ENCODE measurements at places on chromosomes 12 and 14.

GRCh38 chr12:32063796-32064195, 42.9 kb upstream of the BICD1 start:
- no peak for DNase-seq

GRCh38 chr14:39668449-39668848, 236.2 kb upstream of the FBXO33 start:
- DNase-seq: no peak

- peak; percentile 62 for DNase-seq
These were observed 81.2 kb downstream of the IRF2BPL start for GRCh38 chr14:76947078-76947837.

DNA sequence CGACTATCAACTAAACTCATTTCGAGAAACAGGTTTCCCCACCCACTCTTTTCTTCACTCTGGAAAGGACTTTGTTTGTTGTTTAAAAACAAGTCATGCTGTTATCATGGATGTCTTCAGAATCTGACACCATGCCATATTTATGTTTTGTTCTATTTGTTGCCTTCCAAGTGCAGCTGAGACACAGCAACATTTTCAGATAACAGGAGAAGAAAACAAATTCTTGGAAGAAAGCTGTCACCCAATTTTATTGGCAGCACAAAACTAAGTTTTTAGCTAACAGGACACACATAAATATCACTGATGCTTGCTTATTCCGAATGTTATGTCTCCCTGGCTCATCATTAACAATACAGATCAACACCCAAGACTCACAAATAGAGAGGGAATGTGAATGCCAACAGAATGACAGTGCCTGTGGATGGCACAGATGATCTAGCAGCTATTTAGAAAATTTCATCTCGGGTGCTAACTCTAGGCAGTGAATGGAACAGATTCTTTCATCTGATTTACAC, 147.9 kb downstream of the RPS29 start:
- no peak for DNase-seq

GRCh38 chr14:96146131-96146771, 58.4 kb upstream of the BDKRB2 start:
- DNase-seq: no peak

DNA sequence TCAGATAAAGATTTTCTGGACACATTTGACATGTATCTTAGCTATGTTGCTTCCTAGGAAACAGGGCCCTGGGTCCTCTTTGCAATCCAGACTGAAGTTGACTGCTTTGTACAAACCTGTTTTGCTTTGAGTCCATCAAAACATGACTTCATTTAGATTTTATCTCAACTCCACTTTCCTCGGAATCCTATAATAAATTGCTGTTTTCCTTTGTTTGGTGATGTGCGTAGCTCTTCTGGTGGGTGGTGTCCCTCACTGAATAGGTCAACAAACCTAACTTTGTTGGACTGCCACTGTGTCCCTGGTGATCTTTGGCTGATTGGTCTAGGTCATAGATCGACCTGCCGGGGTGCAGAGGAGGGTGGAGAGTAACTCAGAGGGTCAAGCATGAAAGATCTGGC, 735 bp upstream of the P2RX7 start:
- DNase-seq: no peak

- DNase-seq: no peak
These were observed 15.8 kb downstream of the DTD2 start for GRCh38 chr14:31441273-31442111.

DNA sequence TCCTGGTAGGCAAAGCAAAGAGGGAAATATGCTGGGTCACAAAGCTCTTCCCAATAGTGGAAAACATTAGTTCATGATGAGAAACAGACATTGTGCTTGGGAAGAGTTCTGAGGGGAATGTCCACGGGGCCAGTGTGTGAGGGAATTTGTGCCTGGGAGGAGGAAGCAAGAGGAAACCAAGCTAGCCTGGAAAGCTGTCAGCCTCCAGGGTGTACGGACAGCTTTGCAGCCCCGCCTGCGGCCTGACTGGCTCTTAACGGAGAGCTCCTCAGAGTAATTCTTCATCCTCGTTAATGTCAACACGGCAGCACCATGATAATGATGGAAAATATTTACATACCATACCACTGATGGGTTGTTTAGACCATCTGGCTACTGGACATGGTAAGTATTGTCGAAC, 32.4 kb downstream of the PITPNM2 start:
- no peak for DNase-seq

DNA sequence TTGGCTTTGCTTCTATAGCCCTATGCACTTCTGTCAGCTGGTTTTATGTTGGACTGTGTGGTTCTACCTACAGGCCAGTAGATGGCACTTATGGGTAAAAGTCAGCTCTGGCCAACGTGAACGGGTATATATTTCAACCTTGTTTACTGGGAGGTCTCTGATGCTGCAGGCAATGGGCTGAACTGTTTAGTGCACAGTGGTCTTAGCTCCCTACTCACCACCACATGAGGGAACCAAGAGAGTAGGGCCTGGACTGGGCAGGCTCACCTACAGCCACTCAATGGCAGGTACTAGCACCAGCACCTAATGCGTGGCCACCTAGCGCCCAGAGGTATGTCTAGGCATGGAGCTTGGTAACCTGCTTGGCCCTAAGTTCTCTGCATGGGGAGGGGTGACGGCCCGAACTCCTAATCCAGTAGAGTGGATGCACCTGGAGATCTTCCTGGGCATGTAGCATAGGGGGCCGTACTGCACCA, 481.8 kb downstream of the TMEM117 start:
- DNase-seq: no peak

DNA sequence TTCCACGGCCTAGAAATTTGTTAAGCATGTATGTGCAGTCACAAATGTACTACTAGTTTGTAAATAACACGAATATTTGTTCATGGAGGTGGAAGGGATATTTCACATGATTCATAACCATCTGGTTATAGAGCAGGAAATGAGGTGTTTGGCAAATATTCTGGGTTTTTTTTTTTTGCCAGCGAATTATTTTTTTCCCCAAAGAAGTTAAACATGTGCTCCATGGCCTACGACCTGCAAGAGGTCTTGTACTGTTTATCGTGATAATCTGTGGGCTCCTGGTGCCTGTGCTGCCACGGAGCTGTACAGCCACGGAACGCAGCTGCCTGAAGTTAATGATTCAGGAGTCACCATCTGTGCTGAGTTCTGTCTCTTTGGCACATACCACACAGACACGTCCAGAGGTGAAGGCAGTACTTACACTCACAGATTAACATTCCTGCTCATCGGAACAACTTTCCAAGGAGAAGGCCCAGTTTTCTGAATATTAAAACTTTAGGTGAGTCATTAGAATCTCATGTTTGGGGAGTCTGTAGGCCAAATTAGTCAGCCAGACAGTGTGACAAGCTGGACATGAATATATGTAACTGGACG, 156.3 kb downstream of the TMX1 start:
- no peak for DNase-seq

DNA sequence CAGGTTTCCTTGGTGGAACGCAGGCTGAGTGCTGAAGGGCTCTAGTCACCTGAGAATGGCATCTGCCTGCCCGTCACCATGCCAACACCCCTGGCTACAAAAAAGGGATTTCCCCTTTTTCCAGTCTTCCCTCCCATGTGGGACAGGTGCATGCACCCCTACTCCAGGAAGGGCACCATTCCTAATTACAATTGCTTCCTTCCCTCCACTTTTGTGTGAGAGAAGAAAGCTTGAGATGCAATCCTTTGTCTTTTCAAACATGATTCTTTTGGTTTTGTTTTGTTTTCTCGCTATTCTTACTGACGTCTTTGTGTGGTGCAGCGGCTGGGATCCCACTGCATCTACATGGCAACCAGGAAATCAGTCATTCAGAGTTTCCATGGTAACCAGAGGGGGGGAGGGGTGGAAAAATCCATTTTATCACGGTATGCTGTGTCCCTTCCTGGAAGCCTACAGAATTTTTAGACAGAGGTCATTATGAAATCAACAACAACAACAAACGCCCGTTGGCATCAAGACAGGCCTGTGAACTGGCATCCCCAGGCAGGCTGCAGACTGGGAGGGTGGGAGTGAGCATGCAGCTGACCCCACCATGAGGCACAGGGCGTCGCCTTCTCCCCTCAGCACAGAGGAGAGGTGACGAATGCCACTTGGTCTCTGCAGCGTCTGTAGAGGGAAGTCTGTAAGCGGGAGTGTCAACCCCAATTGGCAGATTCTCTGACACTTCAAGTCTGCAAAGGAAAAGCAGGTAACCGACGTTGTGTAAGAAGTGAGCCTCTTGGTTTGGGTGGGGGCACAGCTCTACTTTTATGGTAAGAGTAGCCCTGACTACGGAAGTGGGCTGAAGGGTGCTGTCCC, 13.6 kb upstream of the GNG2 start:
- peak; percentile 88 for DNase-seq

DNA sequence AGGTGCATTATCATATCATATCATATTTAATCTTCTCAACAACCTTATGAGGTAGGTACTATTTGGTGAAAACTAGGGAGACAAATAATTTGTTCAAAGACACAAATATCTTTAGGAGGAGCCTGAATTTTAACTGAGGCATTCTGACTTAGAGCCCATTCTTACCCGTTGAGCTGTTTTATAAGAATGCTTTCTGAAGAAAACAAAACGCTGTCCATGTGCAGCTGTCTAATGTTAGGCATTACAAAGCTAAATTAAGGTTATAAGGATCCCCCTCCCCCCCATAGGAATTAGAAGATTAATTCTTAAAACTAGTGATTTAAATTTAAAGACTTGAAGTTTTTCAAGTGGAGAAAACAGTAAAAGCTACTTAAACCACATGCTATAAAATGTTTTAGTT, 6.4 kb downstream of the KTN1 start:
- no peak for DNase-seq

DNA sequence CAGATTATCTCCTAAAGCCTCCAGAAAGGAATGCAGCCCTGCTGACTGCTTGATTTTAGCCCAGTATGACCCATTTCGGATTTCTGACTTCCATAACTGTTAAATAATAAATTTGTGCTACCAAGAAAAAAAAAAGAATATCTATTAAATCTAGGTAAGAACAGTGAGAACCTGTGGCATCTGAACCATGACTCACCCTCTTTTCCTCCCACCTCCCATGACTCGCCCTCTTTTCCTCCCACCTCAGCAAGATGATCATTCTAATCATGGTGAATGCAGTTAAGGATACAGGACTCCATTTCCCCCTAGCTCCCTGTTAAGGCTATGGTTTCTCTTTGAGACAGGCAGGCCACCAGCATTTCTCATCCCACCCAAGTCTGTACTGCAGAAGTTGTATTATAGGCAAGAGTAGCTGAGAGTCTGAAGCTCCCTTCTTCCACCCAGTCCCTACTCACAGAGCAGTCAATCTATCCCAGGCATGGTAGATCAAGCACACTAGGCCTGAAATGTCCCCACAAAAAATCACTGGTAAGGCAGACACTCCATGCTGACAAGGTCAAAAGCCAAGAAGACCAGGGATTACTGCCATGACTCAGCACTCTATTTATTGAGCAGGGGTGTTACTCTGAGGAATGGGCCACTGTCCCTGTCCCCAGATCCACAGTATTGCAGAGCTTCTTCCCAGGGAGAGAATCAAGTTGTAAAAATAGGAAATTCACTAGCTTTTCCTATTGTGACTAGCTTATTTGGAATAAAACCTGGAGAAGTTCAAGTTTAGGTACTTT, 188.9 kb downstream of the ADAMTS20 start:
- DNase-seq: no peak

DNA sequence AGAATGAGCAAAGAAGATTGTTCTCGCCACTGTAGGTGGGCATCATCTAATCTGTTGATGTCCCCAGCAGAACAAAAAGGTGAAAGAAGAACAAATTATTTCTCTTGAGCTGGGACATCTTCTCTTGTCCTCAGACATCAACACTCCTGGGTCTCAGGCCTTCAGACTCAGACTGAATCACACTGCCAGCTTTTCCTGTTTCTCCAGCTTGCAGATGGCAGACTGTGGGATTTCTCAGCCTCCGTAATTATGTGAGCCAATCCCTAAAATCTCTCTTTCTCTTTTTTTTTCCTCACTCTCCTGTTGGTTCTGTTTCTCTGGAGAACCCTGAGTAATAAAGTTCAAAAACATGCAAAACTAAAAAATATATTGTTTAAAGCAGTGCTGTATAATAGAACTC, 3.7 kb upstream of the TMPRSS12 start:
- DNase-seq: no peak

DNA sequence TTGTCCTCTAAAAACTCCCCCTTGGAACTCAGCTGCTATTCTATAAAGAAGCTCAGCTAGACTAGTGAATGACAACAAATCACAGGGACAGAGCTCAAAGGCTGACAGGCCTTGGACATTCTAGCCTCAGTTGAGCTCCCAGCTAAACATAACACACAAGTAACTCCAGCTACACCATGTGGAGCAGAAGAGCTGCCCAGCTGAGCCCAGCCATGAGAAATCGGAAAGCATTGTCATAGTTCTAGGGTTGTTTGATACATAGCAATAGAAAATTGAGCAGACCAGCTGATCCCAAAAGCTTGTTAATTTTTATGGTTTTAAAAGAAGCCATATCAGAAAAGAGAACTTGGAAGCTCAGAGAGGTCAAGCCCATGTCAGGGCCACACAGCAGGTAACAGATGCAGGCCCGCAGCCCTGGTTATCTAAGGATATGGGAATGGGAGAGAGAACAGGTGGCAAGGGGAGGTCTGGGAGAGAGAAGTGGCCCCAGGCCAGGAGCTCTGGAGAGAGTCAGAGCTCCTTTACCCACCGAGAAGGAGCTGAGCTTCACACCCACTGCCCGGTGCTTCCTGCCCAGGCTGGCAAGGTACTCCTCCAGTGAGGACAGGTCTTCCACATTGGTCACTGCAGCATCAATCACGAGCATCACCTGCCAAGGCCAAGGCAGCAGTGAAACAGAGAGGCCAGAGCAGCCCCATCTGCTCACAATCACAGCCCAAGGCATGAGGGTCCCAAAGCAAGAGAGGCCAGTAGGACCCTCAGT, 2.9 kb downstream of the NGB start:
- no peak for DNase-seq

GRCh38 chr12:9273276-9273675, 65.1 kb upstream of the PZP start:
- no peak for DNase-seq

- no peak for DNase-seq
These were observed 87.1 kb upstream of the ZFP36L1 start for GRCh38 chr14:68879841-68880575.

- no peak for DNase-seq
These were observed 887.2 kb downstream of the NRXN3 start for GRCh38 chr14:79057333-79057732.

GRCh38 chr12:1864867-1865266, 44.5 kb downstream of the LRTM2 start:
- DNase-seq: no peak

DNA sequence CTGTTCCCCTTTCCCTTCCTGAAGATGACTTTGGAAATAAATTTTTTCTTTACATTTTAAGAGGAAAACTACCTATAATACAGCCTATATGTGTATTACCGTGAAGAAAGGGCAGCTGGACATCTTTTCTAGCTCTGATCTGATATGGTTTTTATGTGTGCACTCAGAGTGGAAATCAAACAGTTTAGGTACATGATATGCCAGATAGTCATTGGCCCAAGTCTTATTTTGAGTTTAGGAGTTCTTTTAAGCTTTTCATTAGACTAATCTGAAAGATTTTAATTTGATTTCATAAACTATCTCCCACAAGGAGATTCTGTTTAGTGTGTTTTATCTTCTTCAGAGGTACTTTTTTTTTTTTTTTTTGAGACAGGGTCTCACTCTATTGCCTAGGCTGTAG, 48.8 kb downstream of the KIAA0586 start:
- no peak for DNase-seq
